ENCODE measurements at places on chromosomes 6 and 20. TPM values are rescaled to one million over a fixed set of nuclear protein-coding genes. Genes with fewer than 3 reads are reported as not detected.

Gene VSX1
- total RNA-seq: not detected

Gene HUS1B
- 4.8 TPM for total RNA-seq

Gene VSTM2L
- not detected for total RNA-seq

Gene RAD21L1
- not detected for total RNA-seq

Gene HCK
- not detected for total RNA-seq

Gene APCDD1L
- not detected for total RNA-seq

Gene KIF13A
- 0.49 TPM for total RNA-seq

Gene OLIG3
- not detected for total RNA-seq

Gene RING1
- total RNA-seq: 34.2 TPM

Gene IP6K3
- total RNA-seq: not detected

Gene C4A
- total RNA-seq: 4.0 TPM

Gene IL17A
- total RNA-seq: not detected

Gene GJA10
- not detected for total RNA-seq

Gene KCNQ2
- 0.89 TPM for total RNA-seq

Gene TREML2
- total RNA-seq: 1.7 TPM

Gene CARMIL1
- 3.0 TPM for total RNA-seq

Gene MRPL2
- total RNA-seq: 29.3 TPM

Gene HTR1B
- total RNA-seq: not detected

Gene ZNF512B
- 21.2 TPM for total RNA-seq

Gene BICRAL
- 47.0 TPM for total RNA-seq

Gene MTHFD1L
- 11.1 TPM for total RNA-seq

Gene NRN1
- total RNA-seq: not detected

Gene KCNQ5
- 0.59 TPM for total RNA-seq

Gene MYLK2
- not detected for total RNA-seq

Gene ULBP3
- 1.3 TPM for total RNA-seq

Gene ADGRF1
- not detected for total RNA-seq

Gene CABLES2
- 7.0 TPM for total RNA-seq

Gene SLC17A1
- not detected for total RNA-seq

Gene C20orf144
- total RNA-seq: not detected

Gene UNC5CL
- 4.4 TPM for total RNA-seq

Gene CDH26
- 1.0 TPM for total RNA-seq

Gene UST
- total RNA-seq: 1.7 TPM

Gene PHACTR3
- not detected for total RNA-seq

Gene IFNGR1
- total RNA-seq: 44.3 TPM

Gene FAM209B
- 1.3 TPM for total RNA-seq

Gene CCN5
- total RNA-seq: not detected

Gene GGTLC1
- not detected for total RNA-seq

Gene SLC4A11
- 0.52 TPM for total RNA-seq

Measured in CD4-positive, CD25-positive, alpha-beta regulatory T cell (primary cell).